ENCODE measurements at places on chromosomes 4 and X.

GRCh38 chr4:49002931-49003330 is 16.9 kb downstream of the CWH43 start:
- no peak for DNase-seq

DNA sequence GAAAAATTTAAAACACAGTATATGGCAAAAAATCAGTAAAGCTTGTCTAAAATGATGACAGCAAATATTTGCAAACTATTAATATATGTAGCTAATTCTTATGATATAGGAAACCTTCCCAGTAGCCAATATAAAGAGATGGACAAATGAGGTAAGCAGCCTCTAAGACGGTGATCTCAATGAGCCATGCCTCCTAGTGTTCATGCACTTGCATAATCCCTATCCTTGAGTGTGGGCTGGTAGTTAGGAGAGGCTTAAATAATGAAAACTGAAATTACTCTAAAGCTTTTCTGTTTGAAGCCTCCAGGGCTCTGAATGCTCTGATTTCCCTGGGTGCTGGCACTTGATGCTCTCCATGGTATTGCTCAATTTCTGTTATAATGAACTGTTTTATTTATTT is 24.6 kb upstream of the ARMCX4 start:
- no peak for DNase-seq

DNA sequence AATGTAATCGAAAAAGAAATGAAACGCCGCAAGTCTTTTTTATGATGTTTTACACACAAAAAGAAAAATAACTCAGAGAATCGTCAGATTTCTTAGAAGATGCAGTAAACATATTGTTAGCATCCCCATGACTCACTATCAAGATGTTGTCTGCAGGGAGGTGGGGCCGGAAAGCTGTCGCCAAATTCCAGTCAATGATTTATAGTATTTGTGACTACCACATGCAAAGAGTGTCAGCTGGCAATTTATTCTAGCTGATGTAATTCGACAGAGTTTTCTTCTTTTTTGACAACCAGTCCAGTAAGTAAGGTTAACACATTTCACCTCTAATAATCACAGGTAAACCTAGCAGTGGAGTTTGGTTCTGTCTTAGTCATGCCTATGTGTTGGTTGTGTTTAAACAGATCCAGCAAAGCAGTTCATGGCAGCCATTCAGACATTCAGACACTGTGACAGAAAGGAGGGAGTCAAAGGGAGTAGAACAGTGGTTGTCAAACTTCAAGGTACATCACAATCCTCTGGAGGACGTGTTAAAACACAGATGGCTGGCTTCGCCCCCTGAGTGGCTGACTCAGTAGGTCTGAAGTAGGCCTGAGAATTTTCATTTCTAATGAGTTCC is 19.8 kb upstream of the PPP1R2C start:
- DNase-seq: no peak

- no peak for DNase-seq
These were observed 8.0 kb downstream of the PPARGC1A start for GRCh38 chr4:23881674-23882337.

- peak; percentile 29 for DNase-seq
These were observed at the start of gene RNF175 for GRCh38 chr4:153759407-153760316. Gene RNF175 (minus strand): TSS chr4:153760024. CDS start chr4:153759862, 162 bp downstream.

DNA sequence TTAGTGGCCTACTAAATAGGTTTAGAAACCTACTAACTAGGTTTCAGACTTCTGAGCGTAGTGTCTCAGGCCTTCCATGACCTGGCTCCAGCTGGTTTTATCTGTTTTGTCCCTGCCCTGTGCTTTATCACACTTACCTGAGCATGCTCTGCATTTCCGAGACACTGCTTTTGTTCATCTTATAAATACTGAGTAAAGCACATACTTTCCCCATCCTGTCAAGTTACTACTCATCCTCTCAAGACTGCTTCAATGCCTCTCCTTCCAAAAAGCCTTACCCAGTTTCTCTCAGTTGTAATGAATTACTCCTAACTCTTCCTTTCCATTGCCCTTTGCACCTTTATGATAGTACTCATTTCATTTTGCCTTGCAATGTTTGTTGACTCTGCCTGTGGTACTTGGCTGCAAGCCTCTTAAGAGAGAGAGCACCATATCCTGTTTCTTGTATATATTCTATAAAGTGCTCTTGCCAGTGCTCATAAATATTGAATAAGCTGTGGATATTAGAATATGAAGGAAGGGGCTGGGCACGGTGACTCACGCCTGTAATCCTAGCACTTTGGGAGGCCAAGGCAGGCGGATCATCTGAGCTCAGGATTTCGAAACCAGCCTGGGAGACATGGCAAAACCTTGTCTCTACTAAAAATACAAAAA is 34.4 kb downstream of the SLAIN2 start:
- no peak for DNase-seq

DNA sequence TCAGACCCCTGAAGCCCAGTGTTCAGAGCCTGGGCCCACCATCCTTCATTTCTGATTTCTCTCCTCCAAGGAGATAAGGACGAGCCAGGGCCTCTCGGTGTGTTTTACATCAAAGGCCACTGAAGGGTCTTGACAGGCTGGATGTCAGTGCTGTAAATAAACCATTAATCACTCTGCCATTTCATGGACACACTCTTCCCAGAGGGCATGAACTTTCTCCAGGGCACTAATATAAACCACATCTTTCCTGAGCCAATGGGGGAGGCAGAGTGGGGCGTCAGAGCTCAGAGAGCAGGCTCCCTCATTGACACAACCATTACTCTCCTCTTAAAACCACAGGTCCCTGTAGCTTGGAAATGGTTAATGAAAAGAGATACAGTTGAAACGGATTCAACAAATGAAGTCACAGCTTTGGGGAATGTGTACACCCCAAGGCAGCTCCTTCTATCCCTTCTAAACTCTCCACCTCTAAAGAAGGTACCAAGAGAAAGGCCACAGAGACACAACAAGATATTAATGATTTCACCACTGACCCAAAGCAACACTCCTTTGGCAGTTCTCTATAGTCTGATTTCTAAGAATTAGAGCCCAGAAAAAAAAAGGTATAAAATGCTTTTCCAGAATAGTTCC is 200.6 kb downstream of the CHIC2 start:
- DNase-seq: no peak

- DNase-seq: no peak
These were observed 55.0 kb downstream of the NPY2R start for GRCh38 chr4:155263480-155263879.

- no peak for DNase-seq
These were observed 18.7 kb upstream of the MAGEA10 start for GRCh38 chrX:152157042-152157441.

DNA sequence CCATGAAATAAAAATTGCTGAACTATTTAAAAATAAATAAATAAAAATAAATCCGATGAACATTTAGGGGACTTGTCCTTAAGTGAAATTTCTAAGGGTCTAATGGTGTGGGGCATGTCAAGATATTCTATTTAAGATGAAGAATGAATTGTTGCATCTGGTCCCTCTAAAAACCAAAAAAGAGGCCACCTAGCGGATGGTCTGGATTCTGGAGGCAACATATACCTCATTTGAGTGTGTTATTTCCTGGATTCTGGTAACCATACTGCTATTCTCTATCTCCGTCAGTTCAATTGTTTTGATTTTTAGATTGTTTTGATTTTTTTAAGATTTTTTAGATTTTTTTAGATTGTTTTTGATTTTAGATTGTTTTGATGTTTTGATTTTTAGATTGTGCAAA is 28.3 kb downstream of the AGTR2 start:
- DNase-seq: no peak

DNA sequence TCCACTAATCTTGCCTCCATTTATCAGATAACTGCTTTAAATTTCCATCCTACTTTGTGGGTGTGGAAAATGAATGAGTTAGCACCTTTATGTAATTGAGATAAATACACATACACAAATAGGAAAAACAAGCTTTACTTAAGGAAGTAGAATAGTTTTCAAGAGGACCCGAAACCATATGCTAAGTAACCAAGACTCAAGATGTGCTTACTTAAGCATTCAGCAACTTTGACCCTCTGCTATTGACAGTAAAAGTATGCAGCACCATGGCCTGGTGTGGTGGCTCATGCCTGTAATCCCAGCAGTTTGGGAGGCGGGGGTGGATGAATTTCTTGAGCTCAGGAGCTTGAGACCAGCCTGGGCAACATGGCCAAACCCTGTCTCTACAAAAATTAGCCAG is 29.9 kb downstream of the RNF175 start:
- no peak for DNase-seq

DNA sequence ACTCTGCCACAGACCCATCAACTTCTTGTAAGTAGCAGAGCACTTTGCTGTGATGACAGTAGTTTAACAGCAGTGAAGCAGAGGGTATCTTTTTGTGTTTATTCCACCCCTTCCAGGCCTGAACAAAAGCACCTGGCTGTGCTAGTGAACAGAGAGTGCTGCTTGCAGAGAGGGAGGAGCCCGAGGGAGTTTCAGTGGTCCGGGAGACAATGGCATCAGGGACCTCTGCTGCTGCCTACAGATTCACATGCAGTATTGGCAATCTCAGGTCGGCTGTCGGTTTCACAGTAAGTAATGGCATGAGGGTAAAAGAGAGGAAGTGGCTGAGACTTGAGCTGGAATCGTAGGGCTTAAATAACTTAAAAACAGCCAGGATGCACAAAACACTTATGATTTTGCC is 755.8 kb downstream of the RPA4 start:
- DNase-seq: no peak

DNA sequence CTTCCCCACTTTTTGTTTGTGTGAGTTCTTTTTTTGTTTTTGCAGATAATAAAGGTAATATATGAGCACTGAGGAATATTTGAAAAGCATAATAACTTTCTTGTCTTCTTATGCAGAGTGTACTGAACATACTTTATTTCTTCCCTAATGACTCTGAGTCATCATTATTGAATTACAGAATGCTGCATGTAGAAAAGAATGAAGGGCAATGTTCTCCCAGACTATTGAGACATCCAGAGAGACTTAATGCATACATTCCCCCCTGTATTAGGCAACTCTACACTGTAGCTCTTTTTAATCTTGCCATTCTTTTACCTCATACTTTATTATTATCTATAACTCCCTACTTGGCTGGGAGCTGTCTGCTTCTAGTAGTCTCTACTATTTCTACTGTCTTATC is 240.5 kb upstream of the ANKRD50 start:
- no peak for DNase-seq

GRCh38 chr4:42915484-42915883 is 23.0 kb downstream of the GRXCR1 start:
- DNase-seq: no peak

DNA sequence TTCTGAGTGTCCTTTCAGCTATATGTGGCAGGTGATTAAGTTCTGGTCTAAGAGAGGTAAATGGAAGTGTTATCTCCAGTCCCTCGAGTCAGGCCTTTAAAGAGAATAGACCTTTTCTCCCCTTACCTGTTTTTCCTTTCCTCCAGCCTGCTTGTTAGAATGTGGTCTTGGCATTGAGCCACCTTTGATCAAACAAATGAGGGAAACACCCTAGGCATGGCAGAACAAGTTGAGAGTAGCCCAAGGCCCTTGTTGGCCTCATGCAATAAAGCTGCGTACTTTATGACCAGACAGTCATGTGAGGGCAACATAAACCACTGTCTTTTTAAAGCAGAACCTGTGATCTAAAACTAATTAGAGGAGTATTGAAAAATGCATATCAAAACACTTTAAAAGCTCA is 13.2 kb upstream of the IL13RA2 start:
- no peak for DNase-seq

DNA sequence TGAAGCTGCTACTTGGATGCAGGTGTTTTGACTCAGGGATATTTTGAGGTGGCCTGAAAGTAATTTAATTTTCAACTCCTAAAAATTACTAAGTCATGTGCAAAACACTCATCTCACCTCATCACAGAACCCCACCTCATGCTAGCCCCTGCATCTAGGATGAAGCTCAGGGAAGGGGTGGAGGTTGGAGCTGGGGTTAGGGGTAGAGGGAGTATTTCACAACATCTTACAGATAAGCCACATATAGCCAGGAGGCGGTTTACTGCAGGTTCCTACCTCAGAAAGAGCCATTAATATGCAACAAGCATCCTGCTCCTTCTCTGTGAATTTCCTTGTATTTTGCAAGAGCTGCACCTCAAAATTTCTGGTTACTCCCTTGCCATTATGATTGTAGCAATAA is 70.5 kb upstream of the TSPAN5 start:
- DNase-seq: no peak

Measured in posterior cingulate gyrus (tissue), 11 donors.